T follicular helper cell (primary cell): ENCODE measurements at places on chromosomes 4 and X.

- no peak for DNase-seq
These were observed 33.9 kb upstream of the RTL3 start for GRCh38 chrX:78693012-78693411.

DNA sequence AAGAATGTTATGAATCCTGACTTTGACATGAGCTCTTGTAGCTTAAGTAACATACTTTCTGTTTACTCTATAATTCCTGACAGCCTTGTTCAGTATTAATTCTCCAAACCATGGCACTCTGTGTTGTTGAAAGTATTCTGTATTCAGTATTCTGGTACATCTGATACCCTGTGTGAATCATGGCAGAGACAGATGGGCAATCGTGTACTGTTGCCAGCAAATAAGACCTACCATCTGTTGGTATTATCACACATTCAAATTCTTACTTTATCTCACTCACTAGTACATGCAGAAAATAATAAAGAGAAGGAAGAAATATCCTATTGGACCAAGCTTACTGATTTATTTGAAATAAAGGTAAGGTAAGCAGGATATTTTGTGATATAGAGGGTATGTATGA is 7.9 kb downstream of the MBTPS2 start:
- DNase-seq: no peak

DNA sequence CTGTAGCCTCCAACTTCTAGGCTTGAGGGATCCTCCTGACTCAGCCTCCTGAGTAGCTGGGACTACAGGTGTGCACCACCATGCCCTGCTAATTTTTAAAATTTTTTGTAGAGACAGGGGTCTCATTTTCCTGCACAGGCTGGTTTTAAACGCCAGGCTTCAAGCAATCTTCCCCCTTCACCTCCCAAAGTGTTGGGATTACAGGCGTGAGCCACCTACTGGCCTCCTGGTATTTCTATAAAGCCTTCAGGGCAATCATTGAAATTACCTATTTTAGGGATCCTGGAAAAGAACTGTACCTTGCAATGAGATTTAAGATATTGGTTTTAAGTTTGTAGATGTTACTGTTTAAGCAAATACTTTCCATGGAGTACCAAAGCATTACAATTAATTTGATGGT is 13.5 kb upstream of the PLS3 start:
- no peak for DNase-seq

GRCh38 chr4:35975617-35976355 is 268.5 kb downstream of the ARAP2 start:
- DNase-seq: no peak

GRCh38 chr4:155025762-155026457 is 182.5 kb upstream of the NPY2R start:
- DNase-seq: no peak

GRCh38 chr4:143135358-143135757 is 49.4 kb upstream of the USP38 start:
- no peak for DNase-seq

- no peak for DNase-seq
These were observed 10.8 kb upstream of the LDB2 start for GRCh38 chr4:16909281-16909680.

DNA sequence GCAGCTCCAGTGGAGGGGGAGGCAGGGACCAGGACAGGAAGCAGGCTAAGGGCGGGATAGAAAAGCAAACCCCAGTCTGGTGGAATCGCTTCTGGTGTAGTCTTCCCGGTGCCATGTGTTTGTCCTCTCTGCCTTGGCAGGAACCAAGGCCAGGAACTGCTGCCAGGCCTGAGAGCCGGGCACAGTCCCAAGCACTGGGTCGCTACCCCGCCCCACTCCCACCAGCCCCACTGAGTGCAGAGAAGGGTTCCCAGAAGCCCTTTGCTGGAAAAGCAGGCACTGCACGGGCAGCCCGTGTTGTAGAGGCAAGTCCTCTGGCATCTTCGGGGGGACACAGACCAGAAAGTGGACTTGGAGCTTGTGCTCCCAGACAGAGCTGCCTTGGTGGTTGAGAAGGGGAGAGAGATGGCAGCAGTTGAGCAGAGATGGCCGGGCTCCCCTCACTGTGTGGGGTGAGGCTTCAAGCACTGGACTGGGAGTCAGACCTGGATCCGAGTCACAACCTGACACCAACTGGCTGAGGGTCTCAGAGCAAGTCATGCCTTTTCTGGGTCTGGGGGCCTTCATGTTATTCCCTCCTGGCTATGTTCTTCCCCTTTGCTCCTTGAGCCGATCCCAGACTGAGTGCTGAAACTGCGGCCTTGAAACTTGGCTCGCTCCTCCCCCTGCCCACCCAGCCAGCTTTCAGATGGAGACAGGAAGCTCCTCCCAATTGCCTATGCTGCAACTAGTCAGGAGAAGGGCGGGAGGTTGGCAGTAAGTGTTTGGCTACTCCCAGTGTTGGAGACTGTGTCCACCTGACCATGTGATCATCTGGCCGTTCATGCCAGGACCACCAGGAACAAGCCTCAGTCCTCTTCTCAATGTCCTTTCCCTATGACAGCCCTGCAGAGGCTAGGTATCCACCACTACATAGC is 59.7 kb upstream of the MTM1 start:
- DNase-seq: no peak

DNA sequence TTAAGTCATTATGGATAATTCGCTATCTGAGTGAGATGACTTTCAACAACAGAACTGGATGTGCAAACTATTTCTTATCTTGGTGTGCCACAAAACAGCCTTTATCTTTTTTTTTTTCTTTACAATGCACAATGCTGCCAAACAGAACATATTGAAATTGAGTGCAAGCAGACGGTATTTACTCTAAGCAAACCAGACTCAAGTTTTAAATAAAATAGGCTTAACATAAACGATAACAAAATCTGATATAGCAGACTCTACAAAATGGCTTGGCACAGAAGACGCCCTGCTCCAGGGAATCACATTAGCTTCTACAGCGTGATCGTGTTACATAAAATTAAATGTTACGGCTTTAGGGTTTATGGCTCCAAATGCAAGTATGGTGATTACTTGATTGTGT is 9.6 kb upstream of the STK32B start:
- DNase-seq: no peak

- no peak for DNase-seq
These were observed 183.9 kb downstream of the OPHN1 start for GRCh38 chrX:68249401-68249831.

DNA sequence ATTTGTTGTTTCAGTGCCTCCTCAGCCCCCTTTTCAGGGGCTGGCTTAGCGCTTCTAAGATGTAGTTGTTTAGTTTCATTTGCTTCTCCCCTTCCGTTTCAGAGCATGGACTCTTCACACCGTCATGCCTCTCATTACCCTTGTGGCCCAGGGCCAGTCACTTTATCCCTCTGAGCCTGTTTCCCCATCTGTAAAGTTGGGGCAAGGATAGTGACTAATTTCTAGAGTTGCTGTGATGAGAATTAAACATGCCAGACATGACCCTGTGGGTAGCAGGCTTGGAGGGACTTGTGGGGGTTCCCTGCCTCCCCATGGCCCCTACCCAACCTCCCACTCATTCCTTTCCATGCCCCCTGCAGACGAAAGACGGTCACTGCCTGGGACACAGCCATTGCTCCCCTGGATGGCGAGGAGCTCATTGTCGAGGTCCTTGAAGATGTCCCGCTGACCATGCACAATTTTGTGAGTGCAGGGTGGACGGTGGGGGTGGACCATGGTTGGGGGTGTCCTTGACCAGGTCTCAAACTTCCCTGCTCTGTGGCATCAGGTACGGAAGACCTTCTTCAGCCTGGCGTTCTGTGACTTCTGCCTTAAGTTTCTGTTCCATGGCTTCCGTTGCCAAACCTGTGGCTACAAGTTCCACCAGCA is 3.6 kb downstream of the ARAF start:
- DNase-seq: no peak

DNA sequence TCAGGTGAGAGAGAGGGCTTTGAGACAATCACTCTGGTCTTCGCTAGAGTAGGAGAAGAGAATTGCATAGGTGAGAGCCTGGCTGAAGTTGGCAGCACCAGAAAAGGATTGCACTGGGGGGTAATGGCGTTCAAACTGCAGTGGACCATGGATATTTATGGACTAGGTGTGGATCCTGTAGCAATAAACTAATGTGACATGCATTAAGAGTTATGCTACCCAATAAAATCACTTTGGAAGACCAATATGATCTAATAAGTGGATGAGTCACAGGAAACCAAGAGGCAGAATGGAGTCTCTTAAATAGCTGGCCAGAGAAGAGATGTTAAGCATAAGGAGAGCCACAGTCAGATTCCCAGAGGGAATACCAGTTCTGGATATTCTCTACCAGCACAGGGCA is 259.8 kb downstream of the FBXO8 start:
- DNase-seq: no peak

GRCh38 chr4:11730545-11730944 is 301.9 kb upstream of the HS3ST1 start:
- DNase-seq: no peak

DNA sequence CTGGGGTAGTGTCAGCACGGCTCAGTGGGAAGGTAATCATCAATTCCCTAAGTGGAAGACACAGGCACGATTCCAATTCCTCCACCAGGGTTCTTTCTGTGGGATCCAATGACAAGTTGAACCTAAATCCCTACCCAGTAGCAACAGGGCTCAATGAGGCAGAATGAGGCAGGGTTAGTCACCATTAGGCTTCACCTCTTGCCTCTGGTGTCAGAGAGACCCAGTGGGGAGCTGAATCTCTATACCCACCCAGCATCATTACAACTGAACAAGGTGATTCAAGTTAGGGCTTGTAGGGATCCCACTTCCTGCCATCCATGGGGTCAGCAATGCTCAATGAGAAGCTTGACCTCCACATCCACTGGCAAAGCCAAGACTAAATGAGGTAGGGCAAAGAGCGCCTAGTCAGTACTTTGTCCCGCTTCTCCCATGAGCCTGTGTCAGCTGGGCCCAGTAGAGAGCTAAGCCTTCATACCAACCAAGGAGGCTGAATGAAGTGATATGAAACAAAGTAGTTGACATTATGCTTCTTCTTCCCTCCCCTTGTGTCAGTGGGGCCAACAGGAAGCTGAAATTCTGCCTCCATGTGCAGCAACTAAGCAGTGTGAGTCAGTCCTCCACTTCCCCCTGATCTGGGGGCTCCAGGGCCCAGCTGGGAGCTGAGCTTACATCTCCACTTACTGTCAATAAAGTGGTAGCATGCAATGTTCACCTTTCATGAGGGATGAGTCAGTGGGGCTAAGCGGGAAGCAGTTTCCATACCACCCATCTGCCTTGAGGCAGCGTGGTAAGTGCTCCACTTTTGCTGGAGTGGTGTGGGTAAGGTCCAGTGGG is 36.4 kb upstream of the RBM41 start:
- no peak for DNase-seq

DNA sequence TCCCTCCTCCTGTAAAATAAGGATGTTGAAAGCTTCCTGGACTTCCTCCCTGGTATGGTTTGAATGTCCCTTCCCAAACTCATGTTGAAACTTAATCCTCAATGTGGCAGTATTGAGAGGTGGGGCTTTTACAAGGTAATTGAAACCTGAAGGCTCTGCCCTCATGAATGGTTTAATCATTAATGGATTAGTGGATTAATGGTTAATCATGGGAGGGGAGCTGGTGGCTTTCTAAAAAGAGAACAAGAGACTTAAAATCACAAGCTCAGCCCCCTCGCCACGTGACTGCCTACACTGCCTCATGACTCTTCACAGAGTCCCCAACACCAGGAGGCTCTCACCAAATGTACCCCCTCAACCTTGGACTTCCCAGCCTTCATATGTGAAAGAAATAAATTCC is 124.6 kb upstream of the ANXA3 start:
- DNase-seq: no peak

GRCh38 chrX:72340626-72341025 is 34.9 kb upstream of the CITED1 start:
- no peak for DNase-seq

- DNase-seq: no peak
These were observed 690.9 kb downstream of the PCDH19 start for GRCh38 chrX:99719140-99719539.

GRCh38 chrX:17580539-17581152 is 156.6 kb upstream of the SCML1 start:
- DNase-seq: no peak

DNA sequence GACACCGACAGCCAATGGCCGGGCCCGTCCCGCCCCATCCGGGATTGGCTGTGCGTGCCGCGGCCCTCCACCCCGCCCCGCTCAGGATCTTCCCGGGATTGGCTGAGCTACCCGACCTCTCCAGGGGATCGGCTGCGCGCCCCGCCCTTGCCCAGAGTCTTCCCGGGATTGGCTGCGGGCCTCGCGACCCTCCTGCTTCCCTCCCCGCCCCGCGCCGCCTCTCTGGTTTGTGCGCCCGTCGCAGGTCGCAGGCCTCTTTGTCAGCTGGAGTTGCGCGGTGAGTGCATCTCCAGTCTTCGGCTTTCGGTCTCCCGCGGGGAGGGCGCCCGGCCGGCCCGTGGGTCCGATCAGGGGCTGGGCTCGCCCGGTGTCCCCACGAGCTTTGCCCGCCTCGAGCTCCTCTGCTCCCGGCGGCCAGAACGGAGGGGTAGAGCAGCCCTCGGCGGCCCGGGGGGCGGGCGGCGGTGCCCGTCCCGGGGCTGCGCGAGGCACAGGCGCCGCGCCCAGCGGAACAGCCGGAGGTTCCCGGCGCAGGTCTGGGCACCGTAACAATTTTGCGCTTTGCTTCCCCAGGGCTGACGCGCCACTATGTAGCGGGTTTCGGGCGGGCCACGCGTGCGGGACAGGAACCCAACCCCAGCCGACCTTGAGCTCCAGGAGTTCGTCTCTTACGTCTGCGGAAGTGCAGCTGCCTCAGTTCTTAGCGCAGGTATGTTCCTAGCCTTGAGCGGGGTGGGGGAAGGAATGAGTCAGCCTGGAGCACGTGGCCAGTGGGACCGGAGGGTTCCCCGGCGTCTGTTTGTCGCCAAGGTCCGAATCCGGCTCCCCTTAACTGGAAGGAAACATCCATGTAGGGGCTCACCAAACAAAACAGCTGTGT is 38.7 kb downstream of the ERVMER34-1 start:
- peak; percentile 93 for DNase-seq

GRCh38 chrX:34426334-34426733 is 230.8 kb downstream of the TMEM47 start:
- no peak for DNase-seq

GRCh38 chrX:127038065-127038464 is 218.5 kb downstream of the PRR32 start:
- no peak for DNase-seq

DNA sequence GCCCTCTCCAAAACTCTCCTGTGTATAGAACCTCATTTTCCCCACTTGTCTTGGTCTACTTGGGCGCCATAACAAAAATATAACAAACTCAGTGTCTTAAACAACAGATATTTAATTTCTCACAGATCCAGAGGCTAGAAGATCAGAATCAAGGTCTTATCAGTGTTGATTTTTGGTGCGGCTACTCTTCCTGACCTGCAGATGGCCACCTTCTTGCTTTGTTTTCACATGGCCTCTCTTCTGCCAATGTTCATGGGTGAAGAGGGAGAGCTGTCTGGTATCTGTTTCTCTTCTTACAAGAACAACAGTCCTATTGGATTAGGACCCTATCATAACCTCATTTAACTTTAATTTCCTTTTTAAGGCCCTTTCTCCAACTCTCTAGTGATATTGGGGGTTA is 177.3 kb downstream of the PABPC4L start:
- no peak for DNase-seq

DNA sequence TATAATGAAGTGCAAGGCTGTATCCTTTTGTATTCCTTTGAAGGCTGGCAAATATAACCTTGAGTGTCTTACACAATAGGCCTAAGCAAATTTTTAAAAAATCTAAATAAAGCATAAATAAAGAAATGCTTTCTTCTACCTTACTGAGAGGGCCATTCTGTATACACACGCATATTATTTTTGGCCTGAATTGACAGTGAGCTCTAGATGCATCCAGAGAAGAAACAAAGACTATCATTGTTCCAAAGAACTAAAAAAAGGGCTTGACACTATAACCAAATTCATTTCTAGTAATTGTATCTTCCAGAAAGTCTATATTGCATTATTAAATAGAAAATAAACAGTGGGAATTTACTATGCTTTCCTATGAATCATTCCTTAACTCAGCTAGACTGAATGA is 100.2 kb downstream of the MAGEB17 start:
- no peak for DNase-seq
